GDM1 (cell line): ENCODE measurements at places on chromosomes 4 and X.

DNA sequence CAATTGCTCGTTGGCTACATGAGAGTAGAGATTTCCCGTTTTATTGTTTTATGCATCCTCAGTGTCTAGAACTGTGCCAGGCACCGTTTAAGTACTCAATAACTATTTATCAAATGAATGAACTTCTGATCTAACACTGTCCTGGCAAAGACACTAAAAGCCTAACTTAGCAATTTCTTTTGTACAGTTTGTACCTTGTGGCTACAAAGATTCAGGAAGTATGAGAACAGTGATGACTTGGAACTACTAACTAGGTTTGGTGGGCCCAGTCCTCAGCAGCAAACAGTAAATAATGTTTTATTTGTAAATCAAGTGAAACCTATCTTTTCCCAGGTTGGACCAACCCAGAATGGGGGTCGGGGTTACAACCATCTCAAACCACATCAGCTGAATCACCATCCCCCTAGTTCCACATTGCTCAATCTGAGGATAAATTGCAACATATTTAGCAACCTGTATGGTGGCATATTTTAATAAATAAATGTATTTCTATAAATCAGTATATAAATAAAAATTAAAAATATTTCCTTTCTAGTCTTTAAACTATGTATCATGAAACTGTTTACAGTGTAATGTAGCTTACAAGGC is 12.3 kb upstream of the SCRG1 start:
- no peak for DNase-seq

DNA sequence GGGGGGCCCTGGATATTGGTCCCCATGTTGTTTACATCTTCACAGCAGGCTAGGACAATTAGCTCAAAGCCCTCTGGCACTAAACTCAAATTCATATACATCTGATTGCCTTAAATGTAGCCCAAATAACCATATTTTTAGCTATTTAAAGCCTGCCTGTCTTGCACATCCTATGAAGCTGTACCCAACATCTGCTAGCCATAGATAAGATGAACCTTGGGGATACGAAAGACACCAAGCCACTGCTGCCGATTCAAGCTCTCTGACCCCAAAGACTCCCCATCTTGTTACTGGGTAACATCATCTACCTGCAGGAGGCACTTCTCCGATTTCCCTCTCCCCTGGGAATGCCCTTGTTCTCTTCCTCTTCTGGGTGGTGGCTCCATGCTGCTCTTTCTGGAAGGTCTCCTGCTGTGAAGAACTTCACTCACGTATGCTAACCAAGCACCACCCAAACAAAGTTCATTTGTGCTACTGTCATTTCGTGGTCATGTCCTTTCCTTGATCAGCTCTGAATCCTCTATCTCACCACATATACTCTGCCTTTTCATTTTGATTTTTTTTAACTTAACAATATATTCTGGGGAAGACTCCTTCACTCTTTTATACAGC is 107.7 kb upstream of the ATXN3L start:
- DNase-seq = no peak

DNA sequence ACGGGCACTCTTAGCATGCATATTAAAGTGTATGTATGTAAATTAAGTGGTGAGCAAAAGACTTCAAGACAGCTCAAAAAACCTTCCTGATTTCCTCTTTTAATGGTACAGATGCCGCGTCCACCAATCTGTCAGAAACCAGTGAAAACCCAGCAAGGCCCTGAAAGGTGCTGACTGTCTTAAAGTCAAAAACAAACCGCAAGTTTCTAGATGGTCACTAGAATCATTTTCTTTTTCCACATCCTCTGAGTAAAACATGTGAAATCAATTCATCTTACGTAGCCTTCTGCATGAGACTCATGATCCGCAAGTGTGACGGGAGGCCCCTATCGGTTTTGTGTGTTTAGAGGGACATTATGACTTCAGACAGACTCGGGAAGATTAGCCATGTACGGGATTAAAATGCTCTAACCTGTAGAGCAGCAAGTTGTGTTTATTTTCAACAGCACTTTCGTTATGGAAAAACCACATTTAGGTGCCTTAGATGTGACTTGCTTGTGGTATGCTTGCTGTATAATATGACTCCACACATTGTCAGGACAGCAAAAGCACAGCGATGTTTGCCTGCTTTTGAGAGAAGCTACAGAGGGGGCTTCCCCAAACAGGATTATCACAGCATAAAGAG is 88.2 kb upstream of the STS start:
- DNase-seq = no peak

DNA sequence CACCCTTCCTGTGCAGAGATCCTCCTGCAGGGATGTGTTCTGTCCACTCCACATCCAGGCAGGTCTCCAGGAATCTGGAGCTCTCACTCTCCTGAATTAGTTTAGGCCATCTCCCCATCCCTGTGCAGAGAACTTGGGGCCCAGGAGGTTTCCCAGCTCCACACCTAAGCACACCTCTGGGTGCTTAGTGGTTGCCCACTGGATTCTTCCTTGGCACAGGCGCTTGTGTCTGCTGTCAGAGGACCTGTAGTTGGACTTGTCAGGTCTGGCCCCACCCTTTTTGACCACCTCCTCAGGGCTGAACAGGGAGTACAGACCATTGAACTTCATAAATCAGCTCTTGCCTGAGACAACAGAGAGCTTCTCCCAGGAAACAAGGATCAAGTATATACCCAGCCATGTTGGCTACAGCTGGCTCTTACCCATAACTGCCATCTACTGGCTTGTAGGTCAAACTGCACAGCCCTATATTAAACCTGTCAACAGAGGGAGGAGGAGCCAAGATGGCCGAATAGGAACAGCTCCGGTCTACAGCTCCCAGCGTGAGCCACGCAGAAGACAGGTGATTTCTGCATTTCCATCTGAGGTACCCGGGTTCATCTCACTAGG is 275.5 kb downstream of the PPARGC1A start:
- DNase-seq = peak; percentile 20

GRCh38 chr4:106604319-106605051 is 235.9 kb upstream of the GIMD1 start:
- no peak for DNase-seq

DNA sequence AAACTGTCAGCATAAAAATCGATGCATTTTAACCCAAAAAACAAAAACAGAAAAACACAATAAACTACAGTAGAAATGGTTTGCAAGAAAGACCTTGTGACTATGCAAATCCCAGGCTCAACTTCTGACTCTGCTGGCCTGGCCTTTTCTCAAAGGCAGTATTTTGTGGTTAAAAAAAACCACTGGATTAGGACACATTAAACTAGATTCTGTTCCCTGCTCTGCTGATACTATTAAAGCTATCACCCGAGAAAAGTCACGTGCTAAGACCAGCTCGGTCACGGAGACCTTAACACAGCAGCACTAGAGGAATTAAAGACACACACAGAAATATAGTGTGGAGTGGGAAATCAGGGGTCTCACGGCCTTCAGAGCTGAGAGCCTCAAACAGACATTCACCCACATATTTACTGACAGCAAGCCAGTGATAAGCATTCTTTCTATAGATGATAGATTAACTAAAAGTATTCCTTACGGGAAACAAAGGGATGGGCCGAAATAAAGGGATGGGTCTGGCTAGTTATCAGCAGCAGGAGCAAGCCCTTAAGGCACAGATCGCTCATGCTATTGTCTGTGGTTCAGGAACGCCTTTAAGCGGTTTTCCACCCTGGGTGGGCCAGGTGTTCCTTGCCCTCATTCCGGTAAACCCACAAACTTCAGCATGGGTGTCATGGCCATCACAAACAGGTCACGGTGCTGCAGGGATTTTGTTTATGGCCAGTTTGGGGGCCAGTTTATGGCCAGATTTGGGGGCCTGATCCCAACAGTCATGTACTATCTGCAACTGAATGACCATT is 16.1 kb downstream of the CBR4 start:
- DNase-seq = no peak

DNA sequence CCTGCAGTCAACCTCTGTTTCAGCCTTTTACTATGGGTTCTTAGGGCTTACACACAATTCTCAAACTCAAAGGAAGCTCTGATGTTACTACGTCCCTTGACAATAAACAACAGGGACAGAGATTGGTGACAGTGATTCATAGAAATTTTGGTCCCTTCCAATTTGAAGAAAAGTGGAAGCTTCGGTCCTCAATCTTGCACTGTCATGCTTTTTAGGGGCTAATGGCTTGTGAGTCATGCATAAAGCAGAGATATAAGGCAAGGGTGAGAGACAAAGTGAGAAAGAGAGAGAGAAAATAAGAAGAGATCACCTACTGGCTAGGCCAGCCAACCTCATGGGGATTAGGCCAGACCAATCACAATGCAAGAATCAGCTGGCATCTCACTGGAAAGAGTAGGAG is 63.2 kb upstream of the STARD8 start:
- no peak for DNase-seq

GRCh38 chr4:6595897-6596537 is 21.0 kb downstream of the MAN2B2 start:
- no peak for DNase-seq

- no peak for DNase-seq
Measured at GRCh38 chrX:124085063-124085462, 123.6 kb downstream of the STAG2 start.

DNA sequence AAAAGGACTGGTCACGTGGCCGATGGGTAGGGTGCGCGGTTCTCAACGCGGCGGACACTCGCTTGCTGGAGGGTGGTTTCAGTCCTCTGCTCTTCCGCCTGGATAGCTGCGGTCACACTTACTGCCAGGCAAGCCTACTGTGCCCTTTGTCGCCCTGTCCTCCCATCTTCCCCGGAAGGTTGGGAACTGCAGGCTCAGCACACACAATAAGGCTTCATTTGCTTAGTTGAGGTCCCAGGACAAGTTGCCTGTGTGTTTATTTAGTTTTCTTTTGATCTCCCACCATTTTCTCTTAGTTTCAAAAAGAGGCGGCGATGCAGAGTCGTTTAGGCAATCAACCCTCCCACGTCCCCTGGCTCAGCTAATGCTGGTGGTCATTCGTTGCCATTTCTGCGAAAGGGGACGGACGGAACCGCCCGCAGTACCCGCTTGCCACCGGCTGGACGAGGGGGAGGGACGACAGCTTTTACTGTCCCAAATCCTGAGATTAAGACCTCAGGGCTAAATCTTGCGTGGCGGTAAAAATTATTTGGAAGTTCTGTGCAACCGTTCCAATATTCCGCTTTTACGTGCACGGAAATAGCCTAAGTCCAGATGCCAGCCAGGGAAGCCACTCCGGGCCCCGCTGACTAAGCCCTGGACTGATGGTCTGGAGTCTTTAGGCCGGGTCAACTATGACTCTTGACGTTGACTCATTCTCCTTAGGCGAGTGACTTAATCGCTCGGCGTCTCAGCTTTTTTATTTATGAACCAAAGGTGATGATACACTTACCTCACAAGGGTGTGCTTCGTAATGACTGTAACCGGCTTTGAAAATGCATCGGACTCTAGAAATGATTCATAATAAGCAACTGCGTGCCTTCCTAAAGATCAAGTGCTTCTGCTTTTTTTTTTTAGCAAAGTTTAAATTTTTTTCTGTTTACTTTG is 671 bp upstream of the EIF4E start:
- DNase-seq = peak; percentile 46

DNA sequence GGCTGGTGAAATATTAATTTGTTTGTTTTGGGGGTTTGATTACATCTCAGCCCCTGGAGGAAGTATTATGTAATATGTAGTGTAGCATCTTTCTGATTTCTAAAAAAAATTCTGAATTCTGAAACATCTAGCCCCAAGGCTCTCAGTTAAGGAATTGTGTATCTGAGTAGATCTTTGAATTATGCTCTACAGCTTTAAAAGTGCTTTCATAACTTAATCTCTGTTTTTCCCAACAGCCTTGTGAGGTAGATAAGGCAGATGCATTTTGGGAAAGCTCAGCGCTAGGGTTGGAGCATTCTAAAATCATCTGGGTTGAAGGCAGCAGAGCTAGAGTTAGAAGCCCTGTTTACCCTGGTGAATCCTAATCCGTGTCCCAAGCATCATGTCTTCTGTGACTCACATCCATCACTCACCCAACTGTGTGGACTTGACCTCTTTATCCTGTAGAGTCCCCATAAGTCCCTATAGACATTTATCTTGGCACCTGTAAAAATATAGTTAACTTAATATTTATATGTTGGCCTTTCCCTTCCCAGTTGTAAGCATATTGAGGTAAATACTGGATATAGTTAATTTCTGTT is 49.8 kb downstream of the FNIP2 start:
- DNase-seq = no peak

- no peak for DNase-seq
Measured at GRCh38 chr4:26058537-26058936, 144.5 kb downstream of the SMIM20 start.

DNA sequence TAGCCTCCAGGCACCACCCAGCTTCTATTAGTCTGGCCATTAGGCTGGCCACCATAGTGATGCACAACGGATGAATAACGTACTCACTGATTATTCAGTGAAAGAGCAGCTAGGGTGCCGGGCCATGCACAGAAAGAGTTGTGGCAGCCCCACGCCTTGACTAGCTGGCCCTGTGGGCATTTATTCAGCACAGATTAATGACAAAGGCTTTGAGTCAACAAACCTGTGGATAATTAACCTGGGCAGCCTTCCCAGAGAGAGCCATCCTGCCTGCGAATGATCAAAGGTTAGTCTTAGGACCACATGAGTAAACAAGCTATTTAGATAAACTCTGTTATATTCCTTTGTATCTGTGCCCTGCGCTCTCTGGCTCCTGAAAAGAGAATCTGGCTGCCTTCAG is 37.2 kb downstream of the MAP9 start:
- DNase-seq = no peak

DNA sequence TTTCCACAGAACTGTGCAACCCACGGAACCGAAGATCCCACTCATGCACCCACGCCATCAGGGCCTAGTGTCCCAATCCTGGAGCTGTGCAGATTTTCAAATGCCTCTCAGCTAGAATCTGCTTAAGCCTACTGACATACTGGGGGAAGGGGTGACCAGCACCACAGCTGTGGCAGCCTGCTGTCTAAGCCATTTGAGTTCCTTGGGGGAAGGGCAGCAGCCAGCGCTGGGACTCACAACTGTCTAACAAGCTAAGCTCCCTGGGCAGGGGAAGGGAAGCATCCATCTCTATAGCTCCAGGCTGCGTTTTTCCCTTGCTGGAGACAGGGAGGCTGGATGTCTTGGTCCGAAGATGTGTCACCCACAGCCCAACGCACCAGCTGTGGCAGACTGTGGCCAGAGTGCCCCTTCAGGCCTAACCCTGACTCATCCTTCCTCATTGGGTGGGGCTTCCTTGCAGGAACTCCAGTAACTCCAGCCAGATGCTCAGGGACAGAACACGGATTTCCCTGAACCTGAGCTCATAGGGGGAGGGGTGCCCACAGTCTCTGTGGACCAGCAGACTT is 194.8 kb downstream of the CHRDL1 start:
- no peak for DNase-seq

GRCh38 chrX:39609941-39610340 is 487.8 kb downstream of the BCOR start:
- no peak for DNase-seq

- peak; percentile 39 for DNase-seq
Measured at GRCh38 chr4:84965553-84966381, 723 bp downstream of the WDFY3 start.

GRCh38 chr4:83231620-83232076 is 53.0 kb downstream of the COQ2 start:
- DNase-seq = no peak

- no peak for DNase-seq
Measured at GRCh38 chr4:168648929-168649328, 152.1 kb downstream of the PALLD start.
